ENCODE measurements at places on chromosomes 2 and 18.

- no peak for DNase-seq
Observed at GRCh38 chr18:30819619-30820018, 222.9 kb downstream of the DSC3 start.

GRCh38 chr2:220000080-220000479, 372.6 kb downstream of the SLC4A3 start:
- no peak for DNase-seq

- peak; percentile 44 for DNase-seq
Observed at GRCh38 chr18:59232309-59233016, 12.5 kb downstream of the GRP start.

GRCh38 chr2:78145395-78145996, 623.3 kb upstream of the LRRTM4 start:
- DNase-seq = no peak

- no peak for DNase-seq
Observed at GRCh38 chr18:40984856-40985255, 970.2 kb upstream of the PIK3C3 start.

GRCh38 chr2:207825978-207826377, 56.3 kb upstream of the FZD5 start:
- DNase-seq = no peak

DNA sequence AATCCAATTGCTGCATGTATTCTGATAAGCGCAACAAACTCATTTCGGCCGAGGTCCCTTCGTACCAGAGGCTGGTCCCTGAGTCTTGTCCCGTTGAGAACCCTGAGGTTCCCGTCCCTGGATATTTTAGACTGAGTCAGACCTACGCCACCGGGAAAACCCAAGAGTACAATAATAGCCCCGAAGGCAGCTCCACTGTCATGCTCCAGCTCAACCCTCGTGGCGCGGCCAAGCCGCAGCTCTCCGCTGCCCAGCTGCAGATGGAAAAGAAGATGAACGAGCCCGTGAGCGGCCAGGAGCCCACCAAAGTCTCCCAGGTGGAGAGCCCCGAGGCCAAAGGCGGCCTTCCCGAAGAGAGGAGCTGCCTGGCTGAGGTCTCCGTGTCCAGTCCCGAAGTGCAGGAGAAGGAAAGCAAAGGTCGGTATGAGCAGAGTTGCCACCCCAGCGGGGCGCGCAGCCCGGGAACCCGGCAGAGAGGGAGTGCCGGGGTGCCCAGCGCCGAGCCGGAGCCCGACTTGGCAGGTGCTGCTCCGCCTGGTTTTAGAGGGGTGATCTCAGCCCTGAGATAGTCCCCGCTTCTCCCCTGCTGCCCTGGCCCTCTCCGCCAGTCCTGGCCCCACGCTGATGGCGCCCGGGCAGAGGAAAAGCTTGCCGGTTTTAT, 714 bp downstream of the HOXD10 start:
- no peak for DNase-seq

DNA sequence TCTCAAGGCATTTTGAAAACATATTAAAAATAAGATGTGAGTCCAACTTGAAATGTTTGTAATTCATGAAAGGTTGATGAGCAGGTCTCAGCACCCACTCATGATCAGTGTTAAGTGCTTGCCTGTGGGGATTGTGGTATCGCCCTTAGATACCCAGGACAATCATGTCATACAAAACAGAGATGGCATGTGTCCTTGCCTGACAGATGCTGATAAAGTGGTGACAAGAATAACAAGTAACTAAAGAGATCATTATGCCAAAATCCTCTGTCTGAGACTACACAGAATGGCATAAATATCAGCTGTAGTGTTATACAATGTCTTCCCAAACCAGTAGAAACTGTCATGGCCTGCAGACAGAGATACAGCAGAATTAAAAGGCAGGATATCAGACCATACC, 930.3 kb downstream of the SUCLG1 start:
- no peak for DNase-seq

- no peak for DNase-seq
Observed at GRCh38 chr2:120702801-120703200, 32.9 kb upstream of the GLI2 start.

GRCh38 chr2:97774425-97774824, 61.0 kb downstream of the ZAP70 start:
- no peak for DNase-seq

GRCh38 chr18:23163786-23164533, 28.7 kb downstream of the CABLES1 start:
- DNase-seq = no peak

DNA sequence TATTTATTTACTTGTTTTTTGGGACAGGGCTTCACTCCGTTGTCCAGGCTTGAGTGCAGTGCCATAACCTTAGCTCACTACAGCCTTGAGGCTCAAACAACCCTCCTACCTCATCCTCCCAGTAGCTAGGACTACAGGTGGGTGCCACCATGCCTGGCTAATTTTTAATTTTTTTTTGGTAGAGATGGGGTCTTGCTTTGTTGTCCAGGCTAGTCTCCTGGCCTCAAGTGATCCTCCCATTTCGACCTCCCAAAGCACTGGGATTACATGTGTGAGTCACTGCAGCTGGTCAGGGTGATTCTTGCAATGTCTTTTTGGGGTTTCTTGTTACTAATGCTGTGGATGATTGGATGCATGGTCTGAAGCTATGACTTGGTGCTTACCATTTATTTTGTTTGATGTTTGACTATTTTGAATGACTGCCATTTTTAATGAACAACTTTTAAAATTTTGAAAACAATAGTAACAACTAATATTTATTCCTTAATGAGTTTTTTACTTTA, 6.5 kb downstream of the CERS6 start:
- DNase-seq = no peak

DNA sequence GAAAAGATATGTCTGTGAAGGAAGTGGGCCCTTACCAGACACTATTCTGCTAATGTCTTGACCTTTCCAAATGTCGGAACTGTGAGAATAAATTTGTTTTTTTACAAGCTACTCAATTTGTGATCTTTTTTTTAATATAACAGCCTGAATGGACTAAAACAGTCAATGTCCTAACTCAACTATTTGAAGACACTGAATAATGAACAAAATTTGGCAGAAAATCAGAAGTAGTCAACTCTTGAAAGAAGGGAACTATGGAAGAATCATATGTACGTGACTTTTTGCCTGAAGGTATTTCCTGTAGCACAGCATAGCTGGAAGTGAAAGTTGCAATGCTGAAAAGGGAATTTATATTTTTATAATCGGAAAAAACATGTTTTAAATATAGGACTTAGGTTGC, 351.8 kb upstream of the TFPI start:
- no peak for DNase-seq

DNA sequence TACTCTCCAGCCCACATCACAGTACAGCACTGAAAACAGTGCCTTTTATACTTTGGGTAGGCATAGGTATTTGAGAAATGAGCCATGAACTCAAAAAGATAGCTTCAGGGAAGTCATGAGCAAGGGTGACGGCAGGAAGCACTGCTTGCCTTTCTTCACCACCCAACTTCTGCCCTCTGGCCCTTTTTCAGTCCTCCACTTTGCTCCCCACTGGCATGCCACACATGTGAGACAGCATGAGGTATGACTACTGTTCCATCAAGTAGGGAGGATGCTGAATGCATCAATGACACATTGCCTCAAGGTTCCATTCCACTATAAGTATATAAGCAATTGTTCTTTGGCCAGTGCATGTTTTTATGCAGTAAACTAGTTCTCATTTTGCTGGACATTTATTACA, 373.0 kb downstream of the NRXN1 start:
- no peak for DNase-seq

- no peak for DNase-seq
Observed at GRCh38 chr18:51342815-51343214, 145.3 kb upstream of the MEX3C start.

DNA sequence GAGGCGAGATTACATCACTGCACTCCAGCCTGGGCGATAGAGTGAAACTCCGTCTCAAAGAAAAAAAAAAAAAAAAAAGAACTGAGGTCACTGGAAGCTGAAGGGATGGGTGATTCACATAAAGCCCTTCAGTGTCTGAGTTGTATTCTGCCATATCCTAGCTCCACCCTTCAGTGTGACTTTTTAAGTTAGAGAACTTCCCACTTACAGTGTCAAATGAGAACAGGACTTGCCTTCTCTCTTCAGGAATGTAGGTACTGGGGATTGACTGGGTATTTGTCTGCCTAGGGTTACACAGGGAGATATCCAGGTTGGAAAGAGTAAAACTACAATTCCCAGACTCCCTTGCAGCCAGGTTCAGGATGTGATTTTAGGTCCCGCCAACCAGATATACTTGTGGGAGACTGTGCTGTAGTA, 37.9 kb downstream of the EHD3 start:
- no peak for DNase-seq

All from NCI-H2171 (cell line).